Fibroblast of skin of abdomen (primary cell): ENCODE measurements at places on chromosomes 5 and 9.
A peak's percentile ranks its signal among the peaks of the same experiment; 100 is the strongest.

DNA sequence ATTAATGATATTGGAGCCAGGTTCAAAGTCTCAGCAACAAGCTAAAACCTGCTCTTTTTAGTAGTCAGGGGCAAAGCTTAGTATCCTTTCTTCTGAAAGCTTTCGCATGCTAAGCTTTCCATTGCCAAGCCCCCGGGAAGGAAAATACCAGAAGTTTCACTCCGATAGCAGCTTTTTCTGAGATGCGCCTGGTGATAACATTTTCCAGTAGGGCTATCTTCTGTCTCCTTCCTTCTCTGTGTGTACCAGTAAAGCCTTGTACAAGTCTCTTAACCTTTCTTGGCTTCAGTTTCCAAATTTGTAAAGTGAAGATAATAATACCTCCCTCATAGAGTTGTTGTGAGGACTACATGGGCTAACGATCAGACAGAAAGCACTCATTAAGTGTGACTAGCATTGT is 36.7 kb downstream of the DOCK8 start:
- no peak for DNase-seq

GRCh38 chr5:60102961-60103693 is 209.6 kb upstream of the PDE4D start:
- peak; percentile 88 for DNase-seq

- no peak for DNase-seq
These were observed 39.4 kb upstream of the KIF2A start for GRCh38 chr5:62266573-62266972.

DNA sequence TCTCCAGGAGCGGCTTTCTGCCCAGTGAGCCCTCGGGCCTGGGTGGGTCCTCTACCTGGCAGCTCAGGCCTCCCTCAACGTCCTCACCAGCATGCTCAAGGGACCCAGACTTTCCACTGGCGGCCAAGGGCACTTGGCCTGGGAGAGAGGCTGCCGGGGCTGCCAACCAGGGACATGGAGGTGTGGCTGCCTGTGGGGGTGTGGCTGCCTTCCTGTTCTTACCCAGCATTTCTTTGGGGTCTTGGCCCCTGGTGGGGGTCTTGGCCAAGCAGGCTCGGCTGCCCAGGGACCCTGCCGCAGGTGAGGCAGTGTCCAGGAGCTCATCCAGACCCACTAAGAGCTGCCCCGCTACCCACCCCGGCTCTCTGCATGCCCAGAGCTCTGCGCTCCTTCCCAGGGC is 7.2 kb upstream of the QSOX2 start:
- no peak for DNase-seq
